Cardiac septum (tissue), 1 donor: ENCODE measurements at places on chromosomes 13 and 19. TPM values are rescaled to one million over a fixed set of nuclear protein-coding genes. Genes with fewer than 3 reads are reported as not detected.

DNA sequence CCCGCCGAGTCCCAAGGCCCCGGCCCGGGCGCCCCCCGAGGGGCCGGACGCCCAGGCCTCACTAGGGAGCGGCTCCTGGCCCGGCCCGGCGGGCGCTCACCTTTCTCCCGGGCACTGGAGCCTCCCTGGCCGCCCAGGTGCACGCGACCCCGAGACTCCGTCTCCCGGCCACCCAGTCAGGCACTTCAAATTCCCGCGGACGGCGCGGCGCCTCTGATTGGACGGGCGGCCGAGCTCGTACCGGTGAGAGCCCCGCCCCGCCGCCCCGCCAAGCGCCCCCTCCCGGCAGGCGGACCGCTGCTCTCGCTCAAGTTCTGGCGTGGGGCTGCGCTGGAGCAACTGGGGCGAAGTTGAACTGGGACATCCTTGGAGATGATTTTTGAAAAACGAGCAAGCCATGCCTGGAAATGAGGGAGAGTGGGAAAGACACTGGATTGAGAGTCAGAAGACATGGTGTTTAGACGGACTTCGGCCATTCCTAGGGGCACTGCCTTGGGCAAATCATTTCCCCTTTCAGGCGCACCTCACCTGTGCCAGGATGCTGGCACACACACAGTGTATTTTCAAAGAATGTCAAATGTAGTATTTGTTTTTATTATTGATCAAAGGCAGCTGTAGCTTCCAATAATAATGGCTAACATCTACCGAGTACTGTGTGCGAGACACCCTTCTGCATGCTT is 485.3 kb downstream of the UQCRFS1 start:
- DNase-seq: no peak

DNA sequence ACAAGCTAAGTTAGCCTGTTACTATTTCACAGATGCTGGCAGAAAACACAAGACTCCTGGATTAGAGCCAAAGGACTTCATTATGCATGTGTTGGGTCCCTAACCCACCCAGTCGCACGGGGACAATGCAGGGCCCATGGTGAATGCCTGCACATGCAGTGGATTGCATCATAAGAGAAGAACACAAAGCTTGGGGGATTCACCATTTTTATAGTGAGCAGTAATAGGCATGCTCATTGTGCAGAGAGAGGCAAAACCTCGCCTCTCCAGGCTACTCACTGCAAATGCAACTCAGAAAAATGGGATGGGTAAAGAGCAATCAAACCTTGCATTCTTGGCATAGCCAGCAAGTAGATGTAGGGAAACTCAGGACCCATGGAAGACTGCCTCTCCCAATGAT is 115.8 kb downstream of the DIAPH3 start:
- no peak for DNase-seq

- no peak for DNase-seq
Measured at GRCh38 chr13:39417643-39418042, 185.3 kb downstream of the LHFPL6 start.

Gene PRODH2
- total RNA-seq: not detected

DNA sequence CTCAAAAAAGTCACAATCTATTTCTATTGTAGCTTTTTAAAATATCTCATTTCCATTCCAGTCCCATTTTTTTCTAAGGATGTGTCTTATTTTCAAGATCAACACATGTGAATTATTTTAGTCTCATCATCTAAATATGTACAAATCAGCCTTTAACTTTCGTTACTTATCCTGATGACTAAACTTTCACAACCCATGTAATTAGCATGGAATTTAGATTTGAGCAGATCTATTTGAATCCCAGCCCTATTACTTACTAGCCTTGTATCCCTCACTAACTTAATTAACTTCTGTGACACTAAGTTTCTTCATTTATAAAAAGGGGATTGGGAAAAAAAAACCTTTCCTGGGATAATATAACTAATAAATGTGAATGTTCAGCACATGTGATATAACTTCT is 81.1 kb downstream of the UFM1 start:
- DNase-seq: no peak

Gene ZGLP1
- total RNA-seq: 1.9 TPM

GRCh38 chr19:45881909-45882528 is 3.9 kb downstream of the IRF2BP1 start:
- no peak for DNase-seq

DNA sequence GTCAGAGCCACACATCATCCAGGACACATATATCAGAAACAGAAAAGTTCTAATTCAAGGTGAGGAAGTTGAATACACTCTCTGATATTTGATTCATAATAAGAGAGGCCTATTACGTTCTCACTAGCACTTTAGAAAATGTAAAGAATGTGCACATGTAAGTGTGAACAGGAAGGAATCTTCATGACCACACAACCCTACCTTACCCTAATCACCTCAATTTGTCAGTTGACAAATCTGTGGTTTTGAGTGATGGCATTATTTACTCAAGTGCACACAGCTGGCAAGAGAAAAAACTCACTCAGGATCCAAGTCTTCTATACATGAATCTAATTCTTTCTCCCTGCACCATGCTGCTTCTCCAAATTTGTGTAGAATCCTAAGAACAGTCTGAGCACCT is 445.8 kb downstream of the SUCLA2 start:
- no peak for DNase-seq

Gene METTL21C
- not detected for total RNA-seq

DNA sequence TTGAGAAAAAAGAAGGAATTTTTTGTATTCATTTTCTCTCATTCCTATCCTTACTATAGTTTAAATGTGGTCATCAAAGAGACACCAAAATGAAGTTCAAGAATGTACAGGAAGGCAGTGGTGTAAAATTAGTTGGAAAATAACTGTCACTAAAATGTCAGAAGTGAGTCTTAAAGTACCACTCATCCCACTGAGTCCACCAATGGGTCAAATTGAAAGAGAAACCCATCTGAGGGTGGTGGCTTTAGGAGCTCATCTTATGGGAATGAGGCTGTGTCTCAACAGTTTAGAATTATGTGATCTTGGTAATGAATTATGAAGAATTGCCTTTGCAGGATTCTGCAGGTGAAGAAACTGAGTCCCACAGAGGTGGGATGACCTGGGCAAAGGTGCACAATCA is 403.5 kb downstream of the FGF9 start:
- DNase-seq: no peak

DNA sequence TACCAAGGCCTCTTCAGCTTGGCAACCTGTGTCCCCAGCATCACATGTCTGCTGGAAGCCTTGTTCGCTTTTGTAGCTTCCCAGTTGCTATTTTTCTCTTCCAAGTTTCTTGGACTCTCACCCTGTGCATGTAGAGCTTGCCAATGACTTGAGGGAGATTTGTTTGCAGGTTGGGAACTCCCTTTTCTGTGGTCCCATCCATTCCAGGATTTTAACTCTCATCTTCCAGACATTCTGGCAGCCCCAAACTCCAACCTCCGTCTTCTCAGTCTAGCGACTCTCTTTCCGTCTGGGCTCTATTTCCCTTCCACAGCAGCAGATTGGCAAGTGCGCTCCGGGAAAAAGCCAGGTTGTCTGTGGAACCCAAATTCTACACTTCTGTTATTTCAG is 9.0 kb downstream of the PLAUR start:
- no peak for DNase-seq

- DNase-seq: no peak
Measured at GRCh38 chr13:99269627-99270241, 11.6 kb upstream of the GPR18 start.

GRCh38 chr19:44757057-44757734 is 8.7 kb downstream of the BCL3 start:
- DNase-seq: no peak

- DNase-seq: no peak
Measured at GRCh38 chr13:47869776-47870175, 131.3 kb downstream of the SUCLA2 start.
